ENCODE measurements at places on chromosomes 6 and 20. TPM values are rescaled to one million over a fixed set of nuclear protein-coding genes. Genes with fewer than 3 reads are reported as not detected.
A peak's percentile ranks its signal among the peaks of the same experiment; 100 is the strongest.

DNA sequence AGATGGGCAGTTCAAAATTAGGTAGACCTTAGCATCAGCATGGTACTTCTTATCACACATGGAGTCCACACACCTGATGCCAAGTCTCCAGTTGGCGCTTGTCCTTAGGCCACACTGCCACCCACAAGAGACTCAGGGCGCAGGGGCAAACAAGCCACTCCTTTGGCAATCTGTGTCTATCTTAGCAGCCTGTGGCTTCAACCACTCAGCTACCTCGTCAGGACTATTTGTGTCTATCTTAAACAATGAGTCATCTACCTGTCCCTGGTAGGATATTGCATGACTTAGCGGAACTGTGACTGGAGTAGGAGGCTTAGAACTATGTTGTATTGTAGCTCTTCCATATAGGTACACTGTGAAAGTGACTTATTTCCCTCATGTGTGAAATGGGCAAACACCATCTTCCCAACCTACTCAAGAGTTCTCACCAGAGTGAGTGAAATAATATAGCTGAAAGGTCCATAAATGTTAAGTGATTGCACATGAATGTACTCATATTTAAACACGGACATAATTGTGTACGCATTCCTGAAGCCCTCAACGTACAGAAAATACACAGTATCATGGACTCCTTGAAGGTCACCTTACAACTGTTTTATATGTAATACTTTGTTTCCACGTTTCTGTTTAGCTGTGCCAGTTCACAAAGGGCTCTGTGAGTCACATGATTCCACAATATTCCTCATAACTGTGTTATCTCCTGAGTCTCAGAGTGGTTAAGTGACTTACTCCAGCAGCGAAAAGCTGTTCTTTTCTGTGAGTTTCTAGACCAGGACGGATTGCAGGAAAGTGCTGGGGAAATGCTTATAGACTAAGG, 1.6 kb downstream of the TRIM27 start:
- DNase-seq, result peak; percentile 11

The MPC1 gene
- total RNA-seq, result 19.6 TPM

GRCh38 chr6:139519571-139520031, 145.2 kb upstream of the CITED2 start:
- no peak for DNase-seq

GRCh38 chr6:64250126-64250525, 614.5 kb downstream of the PHF3 start:
- DNase-seq, result no peak

DNA sequence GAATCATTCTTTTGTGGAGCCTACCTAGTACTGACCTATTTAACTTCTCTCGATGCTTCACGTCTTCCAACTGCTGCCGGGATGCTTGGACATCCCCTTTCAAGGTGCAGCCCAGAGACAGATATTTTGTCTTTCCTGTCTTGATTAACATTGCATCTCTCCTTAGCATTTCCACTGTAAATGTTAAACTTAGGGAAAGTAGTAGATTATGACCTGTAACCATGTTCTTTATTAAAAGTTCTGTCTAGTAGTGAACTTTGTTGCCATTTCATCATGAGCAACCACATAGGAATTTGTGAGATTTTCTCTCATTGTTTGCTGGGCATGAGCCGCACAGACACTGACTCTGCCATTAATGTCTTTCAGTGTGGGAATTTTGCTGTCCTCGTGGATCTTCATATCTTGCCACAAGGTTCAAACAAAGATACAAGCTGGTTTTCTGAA, 117.9 kb downstream of the JAG1 start:
- DNase-seq, result no peak

The OSTM1 gene
- 33.2 TPM for total RNA-seq

DNA sequence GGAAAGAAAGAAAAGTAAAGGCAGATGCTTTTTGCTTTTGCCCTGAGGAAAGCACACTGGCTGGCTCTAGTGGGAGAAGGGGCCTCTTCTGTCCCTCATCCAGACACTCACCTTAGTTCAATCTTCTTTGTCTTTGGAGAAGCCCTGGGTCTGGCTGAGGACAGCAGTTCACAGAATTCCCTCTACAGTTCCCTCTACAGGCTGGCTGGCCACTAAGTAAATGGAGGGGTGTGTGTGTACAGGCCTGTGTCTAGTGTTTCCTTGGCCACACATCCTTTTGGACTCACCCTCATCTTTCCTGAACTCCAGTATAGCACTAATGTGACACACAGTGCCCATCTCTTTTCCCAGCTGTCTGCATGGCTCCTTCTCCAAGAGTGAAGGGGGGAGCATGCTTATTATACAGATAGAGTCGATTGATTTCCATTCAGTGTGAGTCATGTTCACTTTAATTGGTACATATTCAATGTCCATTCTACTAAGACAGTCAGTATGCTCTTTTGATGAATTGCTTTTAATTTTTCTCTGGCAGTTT, 26.0 kb upstream of the CLVS2 start:
- no peak for DNase-seq

- DNase-seq, result peak; percentile 28
Measured at GRCh38 chr20:47359530-47360296, 3.2 kb upstream of the ZMYND8 start.

The SAPCD1 gene
- total RNA-seq, result 11.1 TPM

DNA sequence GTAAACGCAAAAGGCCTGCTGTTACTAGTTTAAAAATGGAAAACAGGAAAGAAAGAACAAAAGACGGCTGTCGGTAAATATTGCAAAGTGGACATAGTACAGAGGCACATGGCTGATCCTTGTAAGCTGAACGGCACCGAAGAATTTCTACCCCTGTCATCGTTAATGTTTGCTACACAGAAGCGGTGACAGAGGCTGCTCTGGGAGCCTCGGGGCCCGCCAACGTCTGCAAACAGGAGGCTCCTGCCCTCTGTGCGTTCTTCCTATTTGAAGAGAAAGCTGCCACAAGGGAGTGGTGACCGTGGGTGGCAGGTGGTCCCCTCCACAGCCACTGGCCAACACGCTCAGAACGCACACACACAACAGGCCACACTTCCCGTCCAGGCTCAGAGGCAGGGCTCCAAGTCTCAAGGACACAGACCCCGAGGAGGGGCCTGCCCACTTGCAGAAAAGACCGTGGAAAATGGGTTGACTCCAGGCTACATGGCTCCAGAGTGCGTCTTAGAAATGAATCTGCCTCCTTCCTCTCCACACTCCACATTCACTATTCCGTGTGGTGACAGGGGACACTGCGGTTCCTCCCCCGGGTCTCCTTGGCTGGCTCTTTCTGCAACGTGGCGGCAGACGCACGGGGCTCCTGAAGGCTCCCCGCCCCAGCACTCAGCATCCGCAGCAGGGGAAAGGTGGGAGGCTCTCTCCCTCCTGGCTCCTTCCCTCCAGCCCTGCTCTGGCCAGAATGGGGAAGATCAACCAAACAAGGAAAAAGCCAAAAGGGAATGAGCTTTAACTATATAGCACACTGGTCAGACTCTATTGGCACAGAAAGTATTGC, 64.5 kb downstream of the GMPR start:
- no peak for DNase-seq

The CABLES2 gene
- total RNA-seq, result 8.6 TPM

DNA sequence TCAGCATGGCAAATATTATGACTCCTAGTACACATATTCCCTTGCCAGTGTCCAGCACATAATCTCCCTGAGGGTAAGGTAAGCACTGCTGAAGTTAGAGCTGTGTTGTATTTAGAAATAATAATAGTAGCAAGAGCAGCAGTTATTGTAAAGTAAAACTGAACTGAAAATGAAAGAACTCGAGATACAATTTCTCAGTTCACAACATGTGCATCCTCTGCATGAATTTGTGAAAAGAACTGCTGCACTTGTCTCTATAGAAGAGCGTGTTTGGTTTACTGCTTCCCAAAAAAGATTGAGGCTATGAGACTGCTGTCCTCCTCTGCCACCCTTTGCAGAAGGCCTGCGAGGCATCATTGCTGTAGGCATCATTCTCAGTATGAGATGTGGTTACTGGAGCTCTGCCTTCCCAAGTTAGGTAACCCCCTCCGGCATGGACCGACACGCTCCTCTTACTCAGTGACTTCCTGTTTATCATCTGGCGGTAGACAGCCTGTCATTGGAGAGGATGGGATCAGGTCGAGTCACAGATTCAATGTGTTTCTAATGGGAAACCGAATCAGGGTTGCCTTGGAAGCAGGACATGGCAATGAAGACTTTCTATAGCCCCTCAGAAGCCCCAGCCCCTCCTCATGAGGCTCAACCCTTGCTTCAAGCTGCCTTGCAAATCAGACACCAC, 48.1 kb downstream of the SLC24A3 start:
- no peak for DNase-seq

DNA sequence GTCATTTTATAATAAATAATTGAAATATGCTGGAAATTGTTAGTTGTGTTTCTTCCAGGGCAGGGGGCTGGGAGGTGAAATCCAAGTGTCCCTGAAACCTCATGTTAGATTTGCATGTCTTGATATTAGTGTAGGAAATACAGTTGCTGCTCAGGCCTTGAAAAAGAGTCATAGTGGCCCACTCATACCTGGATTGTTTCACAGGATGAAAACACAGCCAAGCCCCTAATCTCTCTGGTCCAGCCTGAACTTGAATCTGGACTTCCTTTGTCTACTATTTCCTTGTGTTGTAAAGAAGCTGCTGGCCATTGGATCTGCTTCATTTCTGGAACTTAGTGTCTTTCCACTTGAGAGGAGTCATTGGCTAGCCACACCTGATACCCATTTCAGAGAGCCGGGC, 108.8 kb upstream of the JARID2 start:
- no peak for DNase-seq

DNA sequence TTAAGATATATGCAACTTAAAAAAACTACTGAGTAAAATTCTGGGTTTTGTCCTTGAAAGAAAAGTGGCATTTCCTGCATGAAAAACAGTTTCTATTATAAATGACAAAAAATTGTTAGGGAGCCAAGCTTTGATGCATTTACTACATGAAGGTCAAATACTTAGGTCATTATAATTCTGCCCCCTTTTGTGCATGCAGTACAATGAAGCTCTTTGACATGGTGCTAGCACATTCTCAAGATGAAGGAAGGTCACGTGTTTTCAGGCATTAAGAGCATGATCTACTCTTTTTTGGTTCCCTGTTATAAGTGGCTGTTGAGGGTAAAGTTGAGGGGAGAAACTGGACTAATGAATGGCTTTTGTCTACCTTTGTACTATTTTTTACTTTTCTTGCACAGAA, 72.7 kb downstream of the FOXO3 start:
- DNase-seq, result no peak

The SNRPB gene
- 123 TPM for total RNA-seq

GRCh38 chr6:135382182-135382628, 115.3 kb downstream of the AHI1 start:
- DNase-seq, result no peak

DNA sequence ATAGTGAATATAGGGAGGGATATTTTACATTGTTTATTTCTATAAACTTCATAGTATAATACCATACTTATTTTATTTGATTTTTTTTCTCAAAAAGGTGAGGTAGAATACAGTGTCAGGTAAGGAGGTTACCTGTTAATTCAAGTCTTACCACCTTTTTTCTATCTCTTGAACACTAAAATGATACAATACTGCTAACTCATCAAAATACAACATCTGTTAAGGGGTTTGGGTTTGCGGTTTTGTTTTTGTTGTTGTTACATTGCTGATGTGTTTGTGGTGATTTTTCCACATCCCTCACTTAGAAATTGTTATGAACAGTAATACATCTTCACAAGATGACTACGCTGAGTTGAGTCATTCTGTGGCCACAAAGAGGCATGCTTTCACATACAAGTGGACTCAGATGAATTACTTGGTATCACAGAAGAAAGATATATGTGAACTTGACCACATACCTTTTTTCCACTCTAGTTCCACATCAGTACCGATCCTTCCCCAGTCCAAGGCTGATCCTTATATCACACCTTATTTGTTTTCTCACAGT, 139.4 kb upstream of the ID4 start:
- no peak for DNase-seq

GRCh38 chr6:13484138-13484708, 3.2 kb downstream of the GFOD1 start:
- no peak for DNase-seq

- DNase-seq, result no peak
Measured at GRCh38 chr20:9280666-9281065, 211.8 kb downstream of the PLCB4 start.

The TEAD3 gene
- 0.17 TPM for total RNA-seq

- no peak for DNase-seq
Measured at GRCh38 chr20:40323361-40323794, 365.7 kb downstream of the MAFB start.

DNA sequence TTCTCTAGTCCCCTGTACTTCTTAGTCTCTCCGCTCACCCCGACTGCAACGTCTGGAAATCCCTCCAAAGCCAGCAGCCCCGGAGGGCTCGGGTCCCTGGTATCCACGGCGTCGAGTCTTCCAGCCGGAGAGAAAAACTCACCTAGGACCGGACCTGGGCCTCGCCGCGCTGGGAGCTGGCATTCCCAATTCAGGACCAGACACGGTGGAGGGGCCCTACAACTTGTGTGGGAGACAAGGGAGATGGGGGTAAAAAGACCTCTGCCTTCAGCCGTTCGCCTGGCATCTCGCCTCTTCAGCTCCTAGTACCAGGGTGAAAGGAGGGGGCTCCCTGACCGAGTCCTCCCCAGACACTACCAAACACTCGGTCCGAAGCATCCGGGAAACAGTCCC, 64.3 kb downstream of the GPX5 start:
- peak; percentile 5 for DNase-seq

DNA sequence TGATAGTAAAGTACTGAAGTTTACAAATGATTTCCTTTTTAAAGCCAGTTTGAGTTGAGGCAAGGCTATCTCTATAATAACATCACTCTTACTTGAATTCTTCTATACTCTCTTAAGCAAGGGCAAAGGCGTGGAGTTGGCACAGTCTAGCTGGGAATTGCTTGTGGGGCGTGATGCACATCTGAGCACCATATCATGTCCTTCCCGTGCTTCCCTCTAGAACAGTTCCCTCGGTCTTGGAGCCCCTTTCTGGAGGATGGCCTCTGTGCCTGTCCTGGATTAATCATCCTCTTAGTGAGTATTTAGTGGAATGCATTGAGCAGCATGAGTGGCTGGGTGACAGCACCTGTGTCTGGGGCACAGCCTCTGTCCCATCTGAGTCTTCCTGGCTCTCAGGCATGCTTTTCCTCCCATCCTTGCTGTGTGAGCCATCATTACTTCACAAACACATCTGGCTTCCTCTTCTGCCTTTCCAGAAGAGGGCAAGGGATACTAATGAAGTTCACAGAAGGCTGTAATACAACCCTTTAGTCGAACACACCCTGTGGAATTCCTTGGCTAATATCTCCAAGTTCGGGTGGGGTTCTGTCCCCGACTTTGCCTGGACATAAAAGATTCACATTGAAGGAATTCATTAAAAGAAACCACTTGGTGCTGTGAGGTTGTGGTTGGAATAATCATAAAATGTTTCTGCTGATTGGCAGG, 188.2 kb downstream of the FNDC1 start:
- no peak for DNase-seq

GRCh38 chr20:50737352-50737751, 6.0 kb downstream of the PARD6B start:
- DNase-seq, result no peak
